ENCODE measurements at places on chromosomes 6 and 20. TPM values are rescaled to one million over a fixed set of nuclear protein-coding genes. Genes with fewer than 3 reads are reported as not detected.
A peak's percentile ranks its signal among the peaks of the same experiment; 100 is the strongest.

The CST3 gene
- polyA plus RNA-seq: 114 TPM

- DNase-seq: no peak
These were observed 10.2 kb downstream of the SPAG4 start for GRCh38 chr20:35625584-35626385.

- no peak for DNase-seq
These were observed 4.9 kb upstream of the TEAD3 start for GRCh38 chr6:35501784-35502183.

DNA sequence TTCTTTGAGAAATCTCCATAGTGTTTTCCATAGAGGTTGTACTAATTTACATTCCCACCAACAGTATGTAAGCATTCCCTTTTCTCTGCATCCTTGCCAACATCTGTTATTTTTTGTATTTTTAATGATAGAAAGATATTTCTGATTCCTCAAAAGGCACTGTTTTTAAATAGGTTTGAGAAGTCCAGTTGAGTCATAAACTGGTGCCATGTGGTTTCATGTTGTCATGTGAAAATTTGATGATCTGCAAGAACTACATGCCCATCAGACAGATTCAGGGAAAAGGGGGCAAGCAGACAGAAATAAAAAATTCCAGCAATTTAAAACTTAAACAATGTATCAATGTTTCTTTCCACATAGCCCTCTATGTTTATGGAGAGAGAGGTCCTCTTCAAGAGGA lies 227.5 kb downstream of the KCNQ5 start:
- DNase-seq: no peak

The CDSN gene
- polyA plus RNA-seq: not detected

- DNase-seq: no peak
These were observed 118.3 kb downstream of the KCNQ5 start for GRCh38 chr6:72740135-72740534.

DNA sequence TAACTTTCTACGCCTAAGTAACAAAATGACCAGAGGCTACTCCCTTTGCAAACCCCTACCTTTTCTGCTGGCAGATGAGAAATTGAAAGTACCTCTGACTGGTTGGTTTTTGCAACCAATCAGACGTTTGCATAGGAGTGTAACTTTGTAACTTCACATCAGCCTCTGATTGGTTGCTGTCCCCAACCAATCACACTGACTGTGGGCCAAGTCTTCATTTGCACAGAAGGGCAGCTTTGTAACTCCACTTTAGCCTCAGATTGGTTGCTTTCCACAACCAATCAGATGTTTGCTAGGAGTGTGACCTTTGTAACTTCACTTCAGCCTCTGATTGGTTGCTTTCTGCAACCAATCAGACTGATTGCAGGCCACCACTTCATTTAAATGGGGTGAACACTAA lies 89.1 kb downstream of the ME1 start:
- no peak for DNase-seq

The WFDC12 gene
- not detected for polyA plus RNA-seq

The FOXA2 gene
- polyA plus RNA-seq: not detected

- no peak for DNase-seq
These were observed 5.6 kb downstream of the ABHD16A start for GRCh38 chr6:31697555-31697954.

- peak; percentile 33 for DNase-seq
These were observed 1.2 kb downstream of the ZNF335 start for GRCh38 chr20:45970646-45971424.

- DNase-seq: no peak
These were observed 999 bp upstream of the PIM1 start for GRCh38 chr6:37168811-37169495.

The PTGIS gene
- 26.1 TPM for polyA plus RNA-seq

The ARMH2 gene
- polyA plus RNA-seq: not detected

DNA sequence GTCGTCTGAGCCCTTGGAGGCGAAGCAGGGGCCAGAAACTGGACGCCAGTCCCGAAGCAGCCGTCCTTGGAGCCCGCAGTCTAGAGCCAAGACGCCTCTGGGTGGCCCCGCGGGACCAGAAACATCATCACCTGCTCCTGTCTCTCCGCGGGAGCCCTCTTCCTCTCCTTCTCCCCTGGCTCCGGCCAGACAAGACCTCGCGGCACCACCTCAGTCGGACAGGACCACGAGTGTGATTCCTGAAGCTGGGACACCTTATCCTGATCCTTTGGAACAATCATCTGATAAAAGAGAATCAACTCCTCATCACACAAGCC lies 416 bp downstream of the RSPH4A start:
- DNase-seq: no peak

The NPEPL1 gene
- polyA plus RNA-seq: 45.9 TPM

Data from muscle of back (tissue), 13 donors.